ENCODE measurements at places on chromosomes 11 and 22.

DNA sequence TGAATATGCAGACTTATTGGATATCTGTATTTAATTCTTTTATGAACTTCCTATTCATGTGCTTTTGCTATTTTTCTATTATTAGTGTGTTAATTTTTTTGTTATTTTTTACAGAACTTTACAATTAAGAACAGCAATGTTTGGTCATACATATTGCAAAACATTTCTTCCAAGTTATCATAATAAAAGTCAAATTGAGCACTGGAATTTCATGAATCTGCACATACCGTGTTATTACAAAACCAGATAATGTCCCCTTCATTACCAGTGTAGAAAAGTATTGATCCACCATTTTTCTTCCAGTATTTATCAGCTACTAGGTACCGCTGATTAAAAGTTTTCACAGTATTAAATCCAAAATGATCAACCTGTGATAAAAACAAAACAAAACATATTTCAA, 40.5 kb downstream of the PRCP start:
- no peak for DNase-seq

- no peak for DNase-seq
Measured at GRCh38 chr11:59475176-59475575, 2.1 kb downstream of the OR4D10 start.

DNA sequence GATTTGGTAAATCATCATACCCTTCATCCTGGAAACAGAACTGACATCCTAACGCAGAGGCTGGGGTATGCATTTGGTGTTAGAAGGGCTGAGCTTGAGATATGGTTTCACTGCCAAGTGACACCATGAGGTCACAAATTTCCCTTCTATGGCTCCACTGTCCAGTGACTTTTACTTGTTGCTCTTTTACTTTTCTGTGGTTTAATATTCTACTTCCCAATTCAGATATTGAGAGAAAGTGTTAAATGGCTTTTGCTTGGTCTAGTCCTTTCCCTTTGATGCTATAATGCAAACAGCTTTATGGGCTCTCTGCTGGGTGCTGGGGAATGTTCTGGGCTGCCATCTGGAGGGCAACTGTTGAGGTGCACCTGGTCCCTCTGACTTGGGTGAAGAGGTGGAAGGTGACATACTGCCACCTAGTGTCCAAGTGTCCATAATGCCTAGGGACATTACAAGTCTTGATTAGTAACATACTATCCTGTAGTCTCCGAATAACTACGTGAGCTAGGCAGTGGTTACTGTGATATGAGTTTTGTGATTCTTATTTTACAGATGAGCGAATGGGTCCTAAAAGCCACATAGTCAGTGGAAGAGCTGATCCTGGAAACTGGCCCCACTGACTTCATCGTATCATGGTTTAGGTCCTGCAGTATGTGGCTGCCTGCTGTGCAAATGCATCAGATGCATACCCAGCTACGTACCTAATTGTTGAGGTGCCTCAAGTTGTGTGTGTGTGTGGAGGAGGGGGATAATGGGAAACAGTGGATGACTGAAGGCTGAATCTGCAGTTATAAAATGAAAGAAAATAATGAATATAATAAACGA, 149.1 kb upstream of the RAG2 start:
- peak; percentile 64 for DNase-seq

- DNase-seq, result no peak
Measured at GRCh38 chr11:125605417-125605816, 12.8 kb downstream of the STT3A start.

DNA sequence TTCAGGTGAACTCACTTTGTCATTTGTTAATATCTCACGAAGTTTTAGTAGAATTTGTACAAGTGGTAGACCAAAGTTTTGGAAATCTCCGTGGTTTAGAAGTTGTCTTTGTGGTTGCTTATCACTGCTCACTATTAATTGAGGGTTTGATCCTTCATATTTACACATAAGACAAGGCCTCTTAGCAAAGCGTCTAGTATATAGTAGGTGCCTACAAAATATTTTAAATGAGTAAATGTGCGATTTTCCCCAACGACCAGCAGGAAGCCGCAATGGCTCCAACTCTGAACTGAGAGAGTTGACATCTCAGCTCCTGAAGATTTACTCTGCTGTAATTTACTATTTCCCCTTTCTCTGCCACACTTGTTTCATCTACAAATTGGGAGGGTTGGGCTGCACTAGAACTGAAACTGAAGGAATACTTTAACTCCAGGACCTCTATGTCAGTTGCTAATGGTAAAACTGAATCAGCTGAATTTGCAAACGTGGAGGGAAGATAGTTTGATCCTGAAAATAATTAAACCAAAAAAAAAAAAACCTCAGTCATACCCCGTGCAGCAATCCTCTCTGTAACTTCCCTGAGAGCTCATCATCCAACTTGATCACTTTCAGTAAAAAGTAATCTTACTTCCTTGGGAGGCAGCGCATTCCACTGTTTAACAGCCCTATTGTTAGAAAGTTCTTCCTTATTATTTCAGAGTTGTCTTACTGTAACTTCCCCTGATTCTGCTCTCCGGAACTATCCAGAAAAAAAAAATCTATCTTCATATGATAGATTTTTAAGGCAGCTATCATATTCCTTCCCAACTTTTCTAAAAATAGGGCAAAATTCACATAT, 1.3 kb upstream of the SBF2 start:
- DNase-seq, result no peak

GRCh38 chr22:31290494-31291471, 1.5 kb downstream of the PIK3IP1 start:
- peak; percentile 88 for DNase-seq

DNA sequence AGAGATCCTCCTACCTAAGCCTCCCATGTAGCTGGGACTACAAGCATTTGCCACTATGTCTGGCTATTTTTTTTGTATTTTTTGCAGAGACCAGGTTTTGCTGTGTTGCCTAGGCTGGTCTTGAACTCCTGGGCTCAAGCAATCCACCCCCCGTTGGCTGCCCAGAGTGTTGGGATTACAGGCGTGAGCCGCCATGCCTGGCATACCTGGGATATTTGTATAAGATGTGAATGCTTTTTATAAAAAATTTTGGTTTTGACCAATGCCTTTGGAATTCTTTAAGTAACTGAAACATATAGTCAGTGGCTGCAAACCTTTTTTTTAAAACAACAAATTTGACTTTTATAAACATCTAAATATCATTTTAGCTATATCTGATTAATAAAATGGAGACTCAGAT, 42.4 kb downstream of the ADAMTS8 start:
- DNase-seq, result no peak

GRCh38 chr11:58546841-58547240, 28.8 kb downstream of the LPXN start:
- no peak for DNase-seq

DNA sequence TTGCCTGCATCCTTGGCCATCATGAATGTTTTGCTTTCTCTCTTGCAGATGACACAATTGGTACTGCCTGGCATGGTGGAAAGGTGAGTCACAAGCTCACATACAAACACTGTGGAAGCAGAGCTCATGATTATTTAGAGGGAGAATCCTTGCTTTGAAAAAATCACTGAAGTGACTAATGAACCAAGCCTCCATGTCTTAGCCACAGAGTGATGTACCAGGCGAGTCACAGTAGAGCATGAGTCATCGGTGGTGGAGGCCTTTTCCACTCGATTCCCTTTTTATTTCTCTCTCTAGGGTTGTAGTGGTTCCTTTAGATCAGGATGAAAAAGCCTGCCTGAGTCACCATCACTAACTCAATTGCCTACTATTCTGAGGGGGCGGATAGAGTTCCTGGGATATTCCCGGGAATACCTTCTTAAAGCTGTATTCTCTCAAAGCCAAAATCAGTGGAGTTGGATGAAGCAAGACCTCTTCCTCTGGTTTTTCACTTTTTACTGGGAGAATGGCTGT, 49.6 kb upstream of the ALKBH3 start:
- peak; percentile 2 for DNase-seq

GRCh38 chr22:46035742-46036557, 59.0 kb upstream of the WNT7B start:
- DNase-seq, result peak; percentile 98

DNA sequence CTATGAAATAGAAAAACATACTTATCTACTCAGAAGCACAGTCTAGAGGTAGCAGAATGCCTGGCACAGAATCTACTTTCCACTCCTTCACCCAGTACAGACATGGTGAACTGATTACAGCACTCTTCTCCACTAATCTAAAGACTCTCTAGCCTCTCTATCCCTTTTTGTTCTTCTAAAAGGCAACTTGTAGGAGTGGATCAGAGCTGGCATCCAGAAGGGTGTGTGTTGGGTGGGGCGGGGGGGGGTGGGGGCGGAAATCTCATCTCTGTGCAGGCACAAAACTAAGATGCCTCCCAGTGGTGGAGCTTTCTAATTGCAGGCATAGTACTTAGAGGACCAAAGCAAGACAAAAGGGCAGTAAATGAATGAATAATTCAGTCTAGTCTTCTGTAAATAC, 11.5 kb upstream of the EMID1 start:
- DNase-seq, result no peak

DNA sequence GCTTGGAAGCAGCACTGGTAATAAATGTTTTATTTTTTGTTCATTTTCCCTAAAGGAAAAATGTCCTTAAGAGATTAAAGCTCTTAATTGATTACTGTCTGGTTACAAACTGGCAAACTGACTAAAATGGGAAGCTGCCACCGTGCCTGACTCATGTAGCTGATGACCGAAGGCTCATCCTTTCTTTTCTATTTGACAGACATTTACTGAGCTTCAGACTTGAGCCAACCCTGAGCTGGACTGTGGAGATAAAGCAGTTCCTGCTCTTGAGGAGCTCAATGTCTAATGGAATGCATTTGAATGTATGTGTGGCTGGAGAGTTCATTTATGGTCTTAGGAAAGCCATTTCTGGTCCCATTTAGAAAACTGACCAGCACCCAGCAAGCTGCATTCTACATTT, 91.3 kb downstream of the RNF169 start:
- DNase-seq, result no peak

- DNase-seq, result no peak
Measured at GRCh38 chr22:42380769-42381551, 51.2 kb downstream of the NFAM1 start.

DNA sequence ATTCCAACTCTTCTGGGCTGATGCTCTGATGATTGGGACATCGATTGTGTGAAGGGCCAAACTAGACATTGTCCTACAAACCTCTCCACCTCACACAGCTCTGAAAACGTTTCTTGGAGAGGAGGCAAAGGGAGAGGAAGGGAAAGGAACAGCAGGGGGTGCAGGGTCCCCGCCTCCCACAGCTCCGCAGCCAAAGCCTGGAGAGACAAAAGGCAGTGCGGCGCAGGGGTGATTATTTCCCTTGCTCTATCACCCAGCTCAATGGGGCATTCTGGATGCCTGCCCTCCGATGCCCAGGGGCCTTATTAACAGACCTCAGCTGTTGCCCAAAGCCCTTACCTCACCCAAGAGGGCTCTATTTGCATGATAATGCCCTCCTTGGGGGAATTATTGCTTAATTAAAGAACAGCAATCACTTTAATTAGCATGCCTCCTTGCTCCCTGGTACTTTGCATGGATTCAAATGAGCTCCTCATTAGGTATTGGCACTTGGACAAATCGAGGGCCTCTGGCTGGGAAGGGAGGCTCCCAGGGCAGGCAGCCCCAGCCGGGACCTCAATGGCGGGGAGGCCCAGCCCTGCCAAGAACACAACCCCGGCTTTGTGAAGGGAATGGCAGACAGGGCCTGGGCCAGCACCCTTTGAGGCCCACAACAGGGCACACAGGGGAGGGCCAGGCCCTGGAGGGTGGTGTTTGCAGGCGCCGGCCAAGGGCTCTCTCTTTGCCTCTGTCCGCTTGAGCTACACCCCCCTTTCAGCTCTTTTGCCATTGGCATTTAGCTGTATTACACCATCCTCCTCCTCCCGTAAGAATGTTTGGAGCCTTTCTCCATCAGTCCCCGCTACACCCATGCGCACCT, 19.8 kb upstream of the CDON start:
- DNase-seq, result no peak

GRCh38 chr11:95832763-95833162, 42.5 kb downstream of the CEP57 start:
- DNase-seq, result no peak

DNA sequence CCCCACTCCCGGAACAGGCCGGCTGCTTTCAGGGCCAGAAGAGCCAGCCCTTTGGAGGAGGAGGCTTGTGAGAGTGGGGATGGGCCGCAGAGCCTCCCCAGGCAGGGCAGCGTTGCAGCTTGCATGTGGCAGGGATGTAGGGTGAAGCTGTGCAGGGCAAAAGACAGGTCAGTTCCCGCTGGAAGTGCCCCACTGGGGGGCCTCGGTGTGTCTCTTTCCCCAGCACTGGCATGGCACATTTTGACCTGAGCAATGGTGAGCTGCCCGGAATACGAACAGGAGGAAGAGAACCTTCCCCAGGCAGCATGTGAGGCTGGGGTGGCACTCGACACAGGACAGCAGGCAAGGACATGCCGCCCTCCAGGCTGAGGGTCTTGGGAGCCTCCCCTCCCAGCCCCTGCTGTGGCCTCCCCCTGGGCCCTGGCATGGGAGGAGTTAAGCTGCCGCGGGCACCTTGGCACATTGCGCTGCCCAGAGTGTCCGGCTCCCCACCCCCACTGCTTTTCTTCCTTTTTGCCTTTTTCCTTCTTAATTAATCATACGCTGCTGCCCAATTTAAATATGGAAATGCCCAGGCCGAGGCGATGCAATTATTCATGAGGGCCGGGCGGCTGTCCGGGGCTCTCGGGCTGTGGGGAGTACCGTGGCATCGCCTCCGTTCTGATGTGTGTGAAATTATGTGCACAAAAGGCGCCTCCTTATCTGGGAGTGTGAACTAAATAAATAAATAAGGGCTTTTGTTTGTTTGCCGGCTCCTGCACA, 76.0 kb upstream of the WNT7B start:
- no peak for DNase-seq

DNA sequence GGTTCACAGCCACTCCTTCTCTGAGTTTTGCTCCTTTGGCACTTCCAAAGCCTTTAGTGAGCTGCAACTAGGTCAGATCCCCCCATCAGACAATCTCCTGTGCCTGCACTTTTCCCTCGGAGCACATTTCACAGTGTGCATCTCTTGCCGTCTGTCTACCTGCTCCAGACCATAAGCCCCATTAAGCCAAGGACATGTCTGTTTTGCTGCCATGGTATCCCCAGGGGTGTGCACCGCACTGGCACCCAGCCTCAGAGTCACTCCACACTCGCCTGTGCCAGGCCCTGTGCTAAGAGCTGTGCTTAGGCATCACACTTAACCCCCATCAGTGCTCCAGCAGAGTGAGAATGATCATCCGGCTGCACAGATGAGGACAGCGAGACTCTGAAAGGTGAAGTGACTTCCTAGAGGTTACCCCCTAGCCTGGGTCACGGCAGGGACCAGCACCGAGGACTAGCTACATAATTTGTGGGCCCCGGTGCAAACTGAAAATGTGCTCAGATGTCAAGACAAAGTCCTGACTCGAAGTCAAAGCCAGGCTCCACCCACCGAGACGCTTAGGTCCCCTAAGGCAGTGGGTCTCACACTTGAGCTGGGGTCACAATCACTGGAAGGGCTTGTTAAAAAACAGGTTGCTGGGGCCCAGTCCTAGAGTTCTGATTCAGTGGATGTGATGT, 33.9 kb downstream of the ARRB1 start:
- no peak for DNase-seq

All from activated CD8-positive, alpha-beta memory T cell treated with anti-CD3 and anti-CD28 coated beads for 1 hour (primary cell).